ENCODE measurements at places on chromosomes 16 and 17.

- no peak for DNase-seq
These were observed 26.0 kb upstream of the LASP1NB start for GRCh38 chr17:38899421-38899820.

- DNase-seq, result no peak
These were observed 5.9 kb upstream of the DPEP2 start for GRCh38 chr16:68005211-68005610.

DNA sequence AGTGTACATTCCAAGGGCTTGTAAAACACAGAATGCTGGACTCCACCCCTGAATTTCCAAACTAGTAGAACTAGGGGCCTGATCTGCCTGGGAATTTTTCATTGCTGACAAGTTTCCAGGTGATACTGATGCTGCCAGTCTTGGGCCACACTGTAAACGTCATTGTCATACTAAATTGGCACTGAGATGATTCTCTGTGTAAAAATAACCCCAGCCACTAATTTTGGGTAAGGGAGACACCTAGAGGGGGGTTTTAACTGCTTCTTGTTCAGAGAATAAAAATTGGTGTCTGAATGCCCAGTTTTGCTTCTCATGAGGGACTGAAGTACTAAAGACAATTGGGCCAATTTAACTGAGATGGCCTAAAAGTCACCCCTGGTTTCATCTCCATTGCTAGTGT lies 5.0 kb upstream of the CDH13 start:
- DNase-seq, result no peak

- DNase-seq, result no peak
These were observed 42.0 kb upstream of the SLC6A2 start for GRCh38 chr16:55613613-55614335.

DNA sequence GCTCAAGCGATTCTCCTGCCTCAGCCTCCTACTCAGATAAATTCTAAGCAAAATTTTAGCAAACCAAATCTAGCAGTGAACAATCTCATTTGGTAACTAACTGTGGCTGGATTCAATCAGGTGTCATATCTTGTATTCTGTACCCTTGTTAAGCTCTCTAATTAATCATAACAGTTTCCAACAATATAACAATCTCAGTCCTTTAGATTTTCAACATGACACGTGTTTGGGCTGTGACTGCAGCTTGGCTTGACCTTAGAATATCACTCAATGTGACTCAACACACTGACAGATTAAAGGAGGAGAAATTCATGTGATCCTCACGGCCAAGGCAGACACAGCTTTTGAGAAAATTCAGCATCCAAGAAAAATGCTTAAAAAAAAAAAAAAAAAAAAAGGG lies 133.6 kb downstream of the BANP start:
- no peak for DNase-seq

DNA sequence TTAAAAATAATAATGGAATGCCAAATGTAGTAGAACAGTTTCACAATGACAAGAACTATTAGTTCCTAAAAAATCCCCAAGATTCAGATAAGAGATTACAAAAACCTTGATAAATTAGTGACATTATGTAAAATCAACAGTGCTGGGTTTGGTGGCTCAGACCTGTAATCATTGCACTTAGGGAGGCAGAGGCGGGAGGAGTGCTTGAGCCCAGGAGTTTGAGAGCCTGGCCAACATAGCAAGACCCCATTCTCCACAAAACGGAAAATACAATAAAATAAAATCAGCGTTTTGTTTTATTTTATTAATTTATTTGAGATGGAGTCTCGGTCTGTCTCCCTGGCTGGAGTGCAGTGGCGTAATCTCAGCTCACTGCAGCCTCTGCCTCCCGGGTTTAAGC lies 4.1 kb downstream of the CARD14 start:
- DNase-seq, result no peak

DNA sequence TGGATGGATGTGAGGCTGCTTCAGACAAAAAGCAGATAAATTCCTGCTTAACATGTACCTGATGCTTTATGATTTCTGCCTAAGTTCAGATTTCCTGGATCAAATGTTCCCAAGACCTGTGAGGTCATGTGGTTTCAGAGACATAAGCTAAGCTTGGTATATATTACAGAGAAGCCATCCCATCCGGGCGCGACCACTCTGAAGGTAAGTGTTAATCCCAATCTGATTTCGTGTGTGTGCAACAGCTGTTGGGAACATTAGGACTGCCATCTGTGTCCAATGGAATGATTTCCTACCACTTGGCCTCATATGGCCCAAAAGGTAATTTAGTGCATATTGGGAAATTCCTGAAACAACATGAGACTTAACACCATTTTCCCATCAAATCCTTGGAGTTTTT lies 199.1 kb downstream of the HS3ST3B1 start:
- DNase-seq, result no peak
